ENCODE measurements at places on chromosomes 3 and 15. TPM values are rescaled to one million over a fixed set of nuclear protein-coding genes. Genes with fewer than 3 reads are reported as not detected.

Gene ADGRG7
- not detected for total RNA-seq

DNA sequence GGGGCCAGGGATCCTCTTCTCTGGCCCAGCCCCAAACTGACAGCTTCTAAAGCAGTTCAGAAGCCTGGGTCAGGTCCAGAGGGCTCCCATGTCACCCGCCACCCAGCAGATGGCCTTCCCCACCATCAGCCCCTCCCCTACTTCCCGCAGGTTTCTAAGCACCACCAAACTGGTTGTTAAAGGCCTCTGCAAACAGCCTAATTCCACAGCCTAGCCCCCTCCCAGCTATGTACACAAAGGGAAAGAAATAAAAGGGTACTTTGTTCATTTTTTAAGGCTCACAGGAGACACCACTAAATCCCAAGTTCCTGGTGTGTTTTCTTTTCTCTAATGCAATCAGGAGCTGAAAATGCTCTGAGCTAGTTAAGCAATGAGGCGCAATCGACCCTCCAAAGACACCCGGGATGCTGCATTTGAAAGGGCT lies 30.6 kb downstream of the PLCH1 start:
- no peak for DNase-seq

Gene XCR1
- total RNA-seq, result not detected

- no peak for DNase-seq
Observed at GRCh38 chr15:70762469-70763119, 764 bp downstream of the UACA start.

Gene KLHL6
- not detected for total RNA-seq

Gene GATA2
- total RNA-seq, result 5.5 TPM

Gene UQCRC1
- 565 TPM for total RNA-seq

GRCh38 chr3:69684309-69684961 lies 54.8 kb upstream of the MITF start:
- DNase-seq, result no peak

GRCh38 chr3:37712421-37712820 lies 149.3 kb upstream of the CTDSPL start:
- DNase-seq, result no peak

GRCh38 chr3:111848283-111848682 lies 10.8 kb upstream of the PHLDB2 start:
- DNase-seq, result no peak

Gene TNFAIP8L3
- 0.07 TPM for total RNA-seq

DNA sequence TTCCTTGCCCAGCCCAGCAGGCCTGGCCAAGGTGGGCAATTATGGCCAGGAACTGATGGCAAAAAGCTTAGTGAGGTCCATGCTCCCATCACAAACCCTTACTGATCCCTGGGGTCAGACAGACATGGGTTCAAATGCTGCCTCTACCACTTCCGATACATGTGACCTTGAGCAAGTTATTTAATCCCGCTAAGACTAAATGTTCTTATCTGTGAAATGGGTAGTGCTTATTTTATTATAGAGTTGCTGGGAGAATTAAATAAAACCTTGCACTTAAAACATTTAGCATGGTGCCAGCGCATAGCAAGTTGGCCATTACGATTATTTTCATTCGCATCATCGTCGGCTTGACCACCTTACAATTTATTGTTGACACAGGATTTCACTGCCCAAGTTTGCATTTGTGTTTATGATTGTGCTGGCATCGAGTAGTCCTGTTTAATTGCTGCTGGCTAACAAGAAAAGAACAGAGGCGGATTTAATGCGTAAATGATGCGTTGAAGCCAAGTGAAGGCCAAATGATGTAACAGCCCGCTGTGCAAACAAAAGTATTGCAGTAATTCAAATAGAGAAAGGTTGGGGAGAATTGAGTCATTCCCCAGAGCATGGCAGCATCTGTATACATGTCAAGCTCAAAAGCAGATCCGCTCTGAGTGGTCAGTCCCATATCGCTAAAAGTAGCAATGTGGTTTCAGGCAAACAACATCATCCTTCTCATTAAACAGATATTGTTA lies 7.3 kb upstream of the FURIN start:
- DNase-seq, result peak; percentile 28

- no peak for DNase-seq
Observed at GRCh38 chr3:109268181-109268580, 48.1 kb downstream of the DPPA2 start.

Gene TRH
- total RNA-seq, result not detected

Gene STX19
- not detected for total RNA-seq

DNA sequence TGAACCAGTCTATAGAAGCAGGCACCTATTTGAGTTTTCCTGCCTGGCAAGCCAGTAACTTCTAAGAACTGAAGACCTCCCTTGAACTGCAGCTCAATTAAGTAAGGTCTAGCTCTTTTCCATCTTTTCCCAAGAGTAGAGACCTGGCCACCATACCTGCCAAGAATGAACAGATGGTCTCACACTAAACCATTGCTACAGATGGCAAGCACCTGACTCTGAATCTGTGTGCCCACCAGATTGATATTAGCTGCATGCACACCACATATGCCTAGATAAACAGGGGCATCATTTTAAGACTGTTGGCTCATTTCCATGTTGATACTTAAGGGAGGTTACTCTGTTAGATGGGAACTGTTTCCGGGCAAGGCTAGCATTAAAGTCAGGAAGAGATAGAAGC lies 34.8 kb upstream of the GSK3B start:
- DNase-seq, result no peak

- no peak for DNase-seq
Observed at GRCh38 chr3:42660131-42660715, 6.7 kb downstream of the ZBTB47 start.

Gene AGBL1
- total RNA-seq, result not detected

DNA sequence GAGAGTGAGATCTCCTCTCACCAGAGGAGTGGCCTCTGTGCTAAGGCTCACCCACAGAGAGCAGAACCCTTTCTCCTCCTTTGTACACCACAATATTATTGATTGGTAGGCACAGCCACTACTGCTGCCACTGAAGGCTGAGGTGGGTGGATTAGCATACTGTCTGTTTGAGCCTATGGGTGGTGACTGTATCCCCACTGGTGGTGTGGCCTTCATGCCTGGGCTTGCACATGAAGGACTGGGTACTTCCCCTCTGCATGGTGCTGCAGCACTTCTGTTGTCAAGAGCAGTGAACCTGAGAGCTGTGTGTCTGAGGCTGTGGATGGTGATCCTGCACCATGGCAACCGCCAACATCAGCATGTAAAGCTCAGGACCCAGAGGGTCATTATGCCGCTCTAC lies 35.7 kb upstream of the NECTIN3 start:
- no peak for DNase-seq

- DNase-seq, result no peak
Observed at GRCh38 chr15:66097151-66098021, 156.2 kb downstream of the MEGF11 start.

Gene XYLB
- 2.7 TPM for total RNA-seq

GRCh38 chr3:171854649-171855305 lies 11.6 kb downstream of the TMEM212 start:
- DNase-seq, result no peak
